ENCODE measurements at places on chromosomes 2 and 18.
A peak's percentile ranks its signal among the peaks of the same experiment; 100 is the strongest.

GRCh38 chr18:42290318-42291307 is 335.6 kb downstream of the PIK3C3 start:
- no peak for DNase-seq

GRCh38 chr2:121873864-121874263 is 118.4 kb downstream of the TSN start:
- no peak for DNase-seq

GRCh38 chr2:38602136-38602731 is 494 bp downstream of the HNRNPLL start:
- DNase-seq, result peak; percentile 44

GRCh38 chr18:58714821-58715220 is 43.6 kb downstream of the MALT1 start:
- DNase-seq, result no peak

DNA sequence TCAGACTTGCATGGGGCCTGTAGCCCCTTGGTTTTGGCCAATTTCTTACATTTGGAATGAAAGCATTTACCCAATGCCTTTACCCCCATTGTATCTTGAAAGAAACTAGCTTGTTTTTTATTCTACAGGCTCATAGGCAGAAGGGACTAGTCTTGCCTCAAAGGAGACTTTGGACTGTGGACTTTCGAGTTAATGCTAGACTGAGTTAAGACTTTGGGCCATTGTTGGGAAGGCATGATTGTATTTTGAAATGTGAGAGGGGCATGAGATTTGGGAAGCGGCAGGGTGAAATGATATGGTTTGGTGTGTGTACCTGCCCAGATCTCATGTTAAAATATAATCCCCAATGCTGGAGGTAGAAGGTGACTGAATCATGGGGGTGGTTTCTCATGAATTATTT is 13.4 kb upstream of the WDR75 start:
- no peak for DNase-seq

DNA sequence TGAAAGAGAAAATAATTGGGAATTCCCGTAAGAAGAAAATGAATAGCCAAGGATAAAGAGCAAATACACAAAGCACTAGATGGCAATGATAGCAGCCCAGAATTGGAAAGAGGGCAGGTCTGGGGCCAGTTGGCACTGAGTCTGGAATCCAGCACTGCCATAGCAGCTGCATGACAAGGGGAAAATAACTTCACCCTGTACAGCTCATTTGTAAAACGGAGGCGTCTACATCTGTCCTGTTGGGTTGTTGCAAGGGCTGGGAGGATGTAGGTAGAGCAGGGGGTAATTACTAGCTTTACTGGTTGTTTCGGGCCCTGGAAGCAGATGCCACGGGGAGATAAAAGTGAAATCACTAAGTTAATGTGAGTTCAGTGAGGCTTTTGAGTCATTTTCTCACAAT is 110.0 kb upstream of the RASGRP3 start:
- DNase-seq, result no peak

DNA sequence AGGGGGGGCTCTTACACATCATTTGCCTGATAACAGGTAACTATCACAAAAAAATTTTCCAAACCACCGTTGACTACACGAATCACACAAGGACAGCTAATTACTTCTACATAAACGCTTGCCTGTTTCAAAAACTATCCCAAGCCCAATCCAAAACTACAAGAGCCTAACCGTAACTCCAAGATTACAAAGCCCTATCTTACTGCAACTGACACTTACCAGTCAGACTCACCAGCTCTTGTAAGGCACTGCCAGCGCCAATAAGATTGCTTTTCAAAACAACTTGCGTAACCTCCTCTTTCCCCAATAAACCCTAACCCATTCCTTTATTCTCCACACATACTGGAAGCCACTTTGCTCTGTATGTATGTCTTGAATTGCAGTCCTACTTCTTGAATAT is 148.4 kb downstream of the NBAS start:
- DNase-seq, result no peak
